ENCODE measurements at places on chromosomes 7 and 10.

DNA sequence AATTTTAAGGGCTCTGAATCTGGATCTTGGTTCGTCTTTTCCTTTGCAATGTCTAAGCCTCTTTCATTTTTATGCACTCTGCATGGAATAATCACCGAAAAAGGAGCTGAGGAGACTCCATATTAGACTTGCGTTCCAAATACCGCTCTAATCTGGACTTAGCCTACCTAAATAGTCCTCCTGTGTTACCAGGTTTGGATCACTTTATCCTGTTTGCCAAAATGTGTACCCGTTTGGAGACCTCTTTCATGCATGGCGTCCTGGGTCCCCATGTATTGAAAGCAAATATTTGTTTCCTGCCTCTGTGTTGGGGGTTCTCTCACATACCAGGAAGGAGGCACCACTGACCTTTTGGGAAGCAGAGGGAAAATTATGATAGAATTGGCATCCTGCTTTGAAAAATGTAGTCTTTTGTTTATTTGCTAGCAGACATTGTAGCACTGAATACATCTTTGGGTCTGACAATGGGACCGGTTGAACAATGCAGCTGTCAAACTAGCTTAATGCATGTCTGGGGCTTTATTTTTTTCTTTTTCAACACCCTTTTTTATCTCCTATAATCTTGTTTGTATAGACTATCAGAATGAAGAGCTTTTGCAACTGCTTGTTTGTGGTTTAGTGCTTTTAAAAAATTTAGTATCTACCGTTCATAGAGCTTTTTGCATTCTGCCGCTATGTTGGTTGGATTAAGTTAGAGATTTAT, 11.8 kb upstream of the CELF2 start:
- DNase-seq, result no peak

GRCh38 chr7:97014145-97014750, 8.9 kb downstream of the DLX6 start:
- DNase-seq, result no peak

DNA sequence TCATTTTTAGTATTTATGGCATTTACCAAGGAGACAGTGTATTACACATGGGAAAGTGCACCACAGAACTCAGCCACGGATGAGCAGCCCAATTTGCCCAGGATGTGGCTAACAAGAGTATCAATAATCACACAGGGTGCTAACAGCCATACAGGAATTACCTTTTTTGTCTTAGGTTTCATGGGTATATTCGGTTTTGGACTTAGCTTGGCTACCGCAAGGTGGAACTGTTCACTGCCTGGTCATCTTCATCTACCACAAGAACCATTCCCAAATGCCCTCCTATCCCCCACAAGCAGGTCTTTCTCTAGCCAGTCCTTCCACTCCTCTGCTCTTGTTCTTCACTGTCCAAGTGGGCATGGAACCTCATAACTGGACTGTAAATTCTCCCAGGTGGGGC, 6.0 kb downstream of the PDLIM1 start:
- no peak for DNase-seq

- peak; percentile 32 for DNase-seq
These were observed 28.2 kb downstream of the MINDY4 start for GRCh38 chr7:30799206-30799975.

DNA sequence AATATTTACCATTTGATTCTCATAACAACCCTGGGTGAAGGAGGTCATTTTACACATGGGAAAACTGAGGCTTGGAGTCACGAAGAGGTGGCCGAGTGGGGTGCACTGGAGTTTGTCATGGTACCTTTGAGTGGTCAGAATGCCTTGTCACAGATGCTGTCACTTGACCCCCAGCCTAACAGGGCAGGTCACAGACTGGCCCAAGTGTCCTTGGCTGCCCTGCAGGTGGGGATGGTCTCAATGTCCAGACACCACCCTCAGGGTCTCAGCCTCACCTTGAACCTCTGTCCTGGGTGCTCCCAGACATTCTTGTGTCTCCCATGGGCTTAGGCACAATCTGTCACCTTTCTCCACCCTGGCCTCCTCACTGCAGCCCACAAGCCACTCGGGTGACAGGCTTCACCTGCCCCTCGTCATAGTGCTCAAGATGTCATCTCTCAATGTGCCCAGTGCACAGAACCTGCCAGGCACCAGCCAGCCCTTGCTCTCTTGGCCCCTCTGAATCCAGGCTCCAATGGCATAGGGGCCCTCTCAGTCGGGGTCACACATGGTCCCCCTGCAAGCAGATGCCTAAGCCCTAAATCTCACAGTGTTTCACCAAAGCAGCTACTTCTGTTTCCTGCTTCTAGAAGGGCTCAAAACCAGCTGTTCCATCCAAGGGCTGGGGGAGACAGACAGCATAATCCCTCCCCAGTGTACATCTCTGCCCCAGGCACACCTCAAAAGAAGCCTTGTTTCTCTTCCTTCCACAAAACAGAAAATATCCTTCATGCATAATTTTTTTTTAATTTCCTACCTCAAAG, 76.8 kb upstream of the NANOS1 start:
- no peak for DNase-seq

- no peak for DNase-seq
These were observed 804.8 kb upstream of the IGFBP3 start for GRCh38 chr7:46725838-46726237.

- no peak for DNase-seq
These were observed 83.2 kb downstream of the FOXL3 start for GRCh38 chr7:372932-373791.

DNA sequence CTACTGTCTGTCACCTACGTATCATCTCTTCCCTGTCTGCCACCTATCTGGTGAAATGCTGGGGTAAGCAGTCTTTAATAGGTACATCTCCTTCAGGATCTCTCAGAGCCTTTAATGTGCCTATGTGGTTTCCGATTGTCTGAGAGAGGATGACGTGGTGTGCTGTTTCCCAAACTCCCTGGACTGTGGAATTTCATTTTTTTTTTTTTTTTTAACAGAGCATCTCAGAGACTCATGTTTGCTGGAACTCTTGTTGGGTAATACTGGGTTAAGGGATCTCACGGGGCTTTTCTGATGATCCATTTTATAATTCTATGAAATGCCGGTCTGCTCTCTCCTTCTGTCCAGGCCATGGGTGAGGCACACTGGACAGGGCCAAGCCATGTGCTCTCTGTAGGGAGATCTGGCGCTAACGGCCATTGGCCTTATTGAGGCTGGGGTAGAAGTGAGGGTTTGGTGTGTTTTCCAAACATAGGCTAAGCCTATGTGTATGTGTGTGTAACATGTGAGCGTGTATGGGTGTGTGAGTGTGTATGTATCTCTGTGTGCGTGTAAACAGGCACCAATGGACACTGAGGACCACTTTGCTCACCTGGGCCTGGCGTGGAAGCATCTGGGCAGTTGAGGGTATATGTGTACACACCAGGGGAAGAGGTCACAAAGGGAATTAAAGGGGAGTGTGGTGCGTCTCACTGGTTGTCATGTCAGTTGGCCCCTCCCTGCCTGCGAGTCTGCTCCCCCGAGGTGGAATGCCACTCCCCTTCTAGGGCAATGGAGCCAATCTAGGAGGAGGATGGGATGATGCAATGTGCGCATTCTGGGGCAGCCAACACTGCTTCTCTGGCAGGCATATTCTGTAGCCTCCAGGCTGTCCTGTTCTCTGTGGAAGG, 7.8 kb downstream of the ADRA2A start:
- DNase-seq, result no peak

DNA sequence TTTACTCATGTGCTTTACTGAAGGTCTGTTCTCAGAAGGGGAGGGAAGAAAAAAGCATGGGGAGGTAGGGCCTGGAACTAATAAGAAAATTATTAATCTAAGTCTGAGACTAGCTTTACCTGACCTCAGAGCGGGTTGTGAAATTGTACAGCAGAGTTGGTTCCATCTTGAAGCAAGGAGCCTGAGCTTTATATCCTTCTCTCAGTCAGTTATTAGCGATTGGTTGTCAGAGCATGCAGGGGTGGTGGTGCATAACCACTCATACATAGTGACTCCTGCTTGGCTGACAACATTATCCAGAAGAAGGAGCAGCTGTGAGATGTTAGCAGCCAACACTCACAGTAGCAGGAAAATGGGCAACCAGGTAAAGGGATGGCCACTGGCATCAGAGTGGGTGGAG, 976.3 kb upstream of the LRRTM3 start:
- no peak for DNase-seq

DNA sequence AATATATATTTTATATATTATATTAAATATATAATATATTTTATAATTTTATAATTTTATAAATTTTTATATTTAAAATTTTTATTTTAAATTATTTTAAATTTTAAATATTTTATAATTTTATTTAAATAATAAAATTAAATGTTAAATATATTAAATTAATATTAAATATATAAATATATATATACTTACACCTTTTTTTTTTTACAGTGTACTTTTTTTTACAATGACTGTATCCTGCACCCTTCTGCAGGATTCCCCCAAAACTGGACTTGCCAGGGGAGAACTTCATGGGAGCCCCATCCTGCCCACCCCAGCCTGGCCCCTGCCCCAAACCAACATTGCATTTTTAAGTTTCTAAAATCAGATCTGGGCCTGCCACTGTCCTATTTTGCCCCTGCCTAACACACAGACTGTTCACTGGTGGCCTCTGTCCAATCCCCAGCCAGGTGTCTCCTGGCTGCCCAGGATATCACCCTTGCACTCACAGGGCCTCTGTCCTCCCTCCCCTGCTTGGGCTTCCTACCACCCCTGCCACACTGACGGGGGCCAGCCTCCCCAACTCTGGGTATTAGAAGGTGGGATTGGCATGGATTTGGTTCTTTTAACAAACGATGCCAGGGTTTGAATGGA, 138.0 kb downstream of the ADCY1 start:
- DNase-seq, result no peak

- no peak for DNase-seq
These were observed 141.3 kb downstream of the EPC1 start for GRCh38 chr10:32205670-32206069.

DNA sequence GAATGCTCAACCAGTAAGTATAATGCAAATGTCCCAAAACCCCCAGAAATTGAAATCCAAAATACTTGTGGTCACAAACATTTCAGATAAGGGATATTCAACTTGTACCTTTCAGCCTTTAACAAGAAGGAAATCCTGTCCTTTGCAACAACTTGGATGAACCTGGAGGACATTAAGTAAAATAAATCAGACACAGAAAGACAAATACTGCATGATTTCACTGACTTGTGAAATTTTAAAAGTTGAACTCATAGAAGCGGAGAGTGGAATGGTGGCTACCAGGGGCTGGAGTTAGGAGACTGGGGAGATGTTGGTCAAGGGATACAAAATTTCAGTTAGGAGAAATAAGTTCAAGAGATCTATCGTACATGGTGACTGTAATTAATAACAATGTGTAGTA, 187.6 kb downstream of the DNAH11 start:
- DNase-seq, result no peak

GRCh38 chr10:62585211-62585775, 211.1 kb downstream of the ZNF365 start:
- DNase-seq, result no peak

- no peak for DNase-seq
These were observed 7.3 kb downstream of the FAM20C start for GRCh38 chr7:199483-200249.

GRCh38 chr10:119740096-119740495, 14.2 kb downstream of the INPP5F start:
- no peak for DNase-seq

GRCh38 chr7:131655866-131656265, 99.4 kb upstream of the PODXL start:
- no peak for DNase-seq

DNA sequence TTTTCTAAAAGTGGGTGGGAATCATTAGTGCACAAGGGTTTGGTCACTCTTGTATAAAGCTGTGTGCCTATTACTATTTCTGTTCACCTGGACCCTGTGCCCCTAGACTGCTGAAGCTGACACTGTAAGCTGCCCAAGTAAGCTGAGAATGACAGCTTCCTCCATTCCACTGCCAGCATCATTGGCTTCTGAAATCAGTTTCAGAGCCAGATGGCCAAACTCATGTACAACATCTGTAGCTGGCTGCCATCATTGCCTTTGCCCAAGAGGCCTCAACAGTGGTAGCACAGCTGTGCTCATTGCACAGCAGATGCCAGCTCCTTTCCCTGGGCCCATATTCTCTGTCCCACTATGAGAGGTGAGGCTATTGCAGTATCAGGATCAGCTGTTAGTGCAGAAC, 165.7 kb downstream of the CPEB3 start:
- peak; percentile 63 for DNase-seq

DNA sequence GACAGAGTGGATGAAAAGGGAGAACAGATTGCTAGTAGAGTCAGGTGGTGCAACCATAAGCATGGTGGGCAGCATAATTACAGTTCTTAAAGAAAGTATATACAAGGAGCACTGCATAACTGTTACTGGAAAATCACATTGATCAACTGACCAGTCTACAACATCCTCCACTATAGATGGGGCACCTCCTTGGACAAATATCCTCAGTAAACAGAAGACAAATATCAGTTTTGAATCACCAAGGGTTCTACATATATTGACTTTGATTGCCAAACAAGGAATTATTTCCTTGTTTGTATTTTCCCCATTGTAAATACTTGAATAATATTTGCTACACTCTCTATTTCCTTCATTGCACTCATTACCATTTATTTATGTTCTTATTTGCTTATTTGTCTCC, 17.6 kb upstream of the CRPPA start:
- no peak for DNase-seq

GRCh38 chr10:22766693-22767092, 52.3 kb upstream of the PIP4K2A start:
- no peak for DNase-seq

DNA sequence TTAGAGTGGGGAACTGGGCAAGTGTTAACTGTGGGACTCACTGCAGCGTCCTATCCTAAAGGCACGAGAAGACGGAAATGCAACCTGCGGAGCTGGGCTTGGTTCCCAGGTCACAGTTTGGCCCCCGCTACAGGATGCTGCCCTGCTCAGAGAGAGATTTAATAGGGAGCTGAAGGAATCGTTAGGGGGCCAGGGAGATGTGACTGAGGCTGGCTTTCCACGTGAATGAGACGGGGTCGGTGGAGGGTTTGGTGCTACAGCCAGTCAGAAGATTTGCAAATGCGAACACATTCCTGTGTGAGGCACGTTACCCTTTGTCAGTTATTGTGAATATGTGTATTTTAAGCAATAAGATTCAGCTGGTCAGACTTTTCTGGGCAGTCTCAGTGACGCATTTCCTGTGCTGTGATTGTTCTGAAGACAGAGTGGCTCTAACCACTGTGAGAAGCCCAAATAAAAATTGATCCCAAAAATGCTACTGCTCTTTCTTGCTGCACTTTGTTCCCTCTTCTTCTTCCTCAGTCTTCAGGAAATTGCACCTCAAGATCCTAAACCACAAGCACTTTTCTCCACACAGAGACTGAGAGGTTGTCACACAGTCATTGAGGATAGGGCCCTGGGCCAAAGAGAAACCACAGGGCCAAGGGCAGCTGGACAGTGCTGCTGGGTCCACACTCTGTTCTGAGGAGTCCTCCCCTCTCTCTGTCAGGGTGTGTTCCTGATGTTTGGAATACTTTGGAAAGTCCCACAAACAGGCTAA, 21.2 kb downstream of the CYP17A1 start:
- DNase-seq, result no peak

- no peak for DNase-seq
These were observed 566.4 kb downstream of the SORCS3 start for GRCh38 chr10:105207476-105207995.
